ENCODE measurements at places on chromosomes 16 and 17. TPM values are rescaled to one million over a fixed set of nuclear protein-coding genes. Genes with fewer than 3 reads are reported as not detected.

GRCh38 chr17:39622380-39623006, 4.3 kb upstream of the PPP1R1B start:
- H3K27me3 ChIP-seq, result peaks cover 12% of the 10 kb centered on the region
- no peak overlapping the region for H3K4me3 ChIP-seq
- peaks cover 37% of the 10 kb centered on the region for H3K4me1 ChIP-seq

Gene GRAP
- total RNA-seq, result 10.6 TPM

Gene SLC47A2
- total RNA-seq, result not detected

Gene STAC2
- 0.55 TPM for total RNA-seq

Gene CA7
- total RNA-seq, result not detected

DNA sequence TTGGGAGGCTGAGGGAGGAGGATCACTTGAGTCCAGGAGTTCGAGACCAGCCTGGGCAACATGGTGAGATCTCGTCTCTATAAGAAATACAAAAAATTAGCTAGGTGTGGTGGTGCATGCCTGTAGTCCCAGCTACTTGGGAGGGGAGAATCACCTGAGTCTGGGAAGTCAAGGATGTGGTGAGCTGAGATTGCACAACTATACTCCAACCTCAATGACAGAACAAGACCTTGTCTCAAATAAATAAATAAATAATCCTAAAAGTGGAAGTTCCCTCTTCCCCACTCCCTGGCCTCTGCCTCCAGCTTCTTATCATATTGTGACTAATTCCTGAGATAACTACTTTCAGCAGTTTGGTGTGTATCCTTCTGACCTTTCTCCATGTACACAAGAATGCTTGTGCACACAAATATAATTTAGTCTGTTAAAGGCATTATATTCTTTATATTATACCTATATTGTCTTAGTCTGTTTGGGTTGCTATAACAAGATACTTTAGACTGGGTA, 23.5 kb upstream of the DNAJA2 start:
- H3K27me3 ChIP-seq, result no peaks in the 10 kb centered on the region
- H3K27ac ChIP-seq, result no peak overlapping the region
- no peak for DNase-seq

Gene MRM1
- 6.4 TPM for total RNA-seq

GRCh38 chr17:44171931-44172455, 1.5 kb downstream of the ASB16 start:
- H3K36me3 ChIP-seq, result peaks cover 14% of the 10 kb centered on the region
- H3K27me3 ChIP-seq, result peaks cover 17% of the 10 kb centered on the region
- H3K4me1 ChIP-seq, result peaks cover 4% of the 10 kb centered on the region
- no peak overlapping the region for H3K27ac ChIP-seq
- DNase-seq, result no peak

Gene PRR29
- total RNA-seq, result 1.0 TPM

DNA sequence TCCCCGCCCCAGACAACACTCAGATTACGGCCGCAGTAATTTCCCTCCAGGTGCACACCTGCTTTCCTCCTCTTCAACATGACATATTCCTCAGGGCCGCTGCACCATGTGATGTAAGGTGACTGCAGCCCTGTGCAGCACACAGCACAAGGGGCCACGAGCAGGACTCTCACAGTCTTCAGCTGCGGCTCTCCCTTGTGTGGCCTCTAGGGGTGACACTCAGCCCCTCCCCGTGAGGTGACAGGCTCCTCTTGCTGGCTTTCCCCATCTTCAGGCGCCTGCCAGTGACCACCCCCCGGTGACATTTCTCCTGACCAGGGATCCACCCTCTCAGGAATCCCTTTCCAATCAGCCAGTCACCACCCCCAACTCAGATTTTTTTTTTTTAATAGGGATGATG, 31.3 kb upstream of the ABCC3 start:
- H3K27me3 ChIP-seq, result no peaks in the 10 kb centered on the region
- H3K36me3 ChIP-seq, result no peaks in the 10 kb centered on the region
- peaks cover 9% of the 10 kb centered on the region for H3K4me1 ChIP-seq
- H3K27ac ChIP-seq, result no peak overlapping the region
- H3K4me3 ChIP-seq, result no peak overlapping the region
- DNase-seq, result no peak

All from left lung (tissue), 14 donors.